IPS DF 6.9 (cell line): ENCODE measurements at places on chromosomes 1 and 21.

- DNase-seq = no peak
Measured at GRCh38 chr1:116994411-116994810, 7.1 kb upstream of the CD101 start.

GRCh38 chr21:43880111-43880985, 15.3 kb downstream of the AGPAT3 start:
- no peak for DNase-seq

DNA sequence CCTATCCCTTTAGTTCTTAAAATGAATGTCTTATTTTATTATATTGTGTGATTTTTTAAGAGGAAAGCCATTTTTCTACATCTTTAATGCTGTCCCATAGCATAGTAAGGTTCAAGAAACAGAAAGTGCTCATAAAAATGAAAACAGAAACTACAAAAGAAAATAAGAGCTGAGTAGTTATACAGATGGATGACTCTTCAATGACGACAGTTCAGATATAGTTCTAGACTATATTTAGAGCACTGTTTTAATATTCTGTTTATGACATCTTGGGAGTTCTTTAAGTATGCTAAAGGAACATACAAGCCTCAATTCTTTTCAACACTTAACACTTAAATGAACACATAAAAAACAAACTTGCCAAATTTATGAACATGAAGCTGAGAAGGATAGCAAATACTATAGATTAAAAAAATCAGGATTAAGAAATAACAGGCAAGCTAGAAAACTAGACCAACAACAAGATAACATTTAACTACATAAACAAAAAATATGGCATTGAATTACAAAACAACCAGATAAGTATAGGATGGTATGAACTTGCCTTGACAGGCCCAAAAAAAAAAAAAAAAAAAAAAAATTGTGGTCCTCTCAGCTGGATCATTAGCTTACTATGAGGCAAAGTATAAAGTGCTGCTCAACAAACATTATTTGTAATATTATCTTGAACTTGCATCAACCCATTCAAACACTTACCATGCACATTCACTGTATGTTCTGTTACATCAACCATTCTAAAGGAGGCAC, 87.9 kb downstream of the ZZZ3 start:
- DNase-seq = no peak

DNA sequence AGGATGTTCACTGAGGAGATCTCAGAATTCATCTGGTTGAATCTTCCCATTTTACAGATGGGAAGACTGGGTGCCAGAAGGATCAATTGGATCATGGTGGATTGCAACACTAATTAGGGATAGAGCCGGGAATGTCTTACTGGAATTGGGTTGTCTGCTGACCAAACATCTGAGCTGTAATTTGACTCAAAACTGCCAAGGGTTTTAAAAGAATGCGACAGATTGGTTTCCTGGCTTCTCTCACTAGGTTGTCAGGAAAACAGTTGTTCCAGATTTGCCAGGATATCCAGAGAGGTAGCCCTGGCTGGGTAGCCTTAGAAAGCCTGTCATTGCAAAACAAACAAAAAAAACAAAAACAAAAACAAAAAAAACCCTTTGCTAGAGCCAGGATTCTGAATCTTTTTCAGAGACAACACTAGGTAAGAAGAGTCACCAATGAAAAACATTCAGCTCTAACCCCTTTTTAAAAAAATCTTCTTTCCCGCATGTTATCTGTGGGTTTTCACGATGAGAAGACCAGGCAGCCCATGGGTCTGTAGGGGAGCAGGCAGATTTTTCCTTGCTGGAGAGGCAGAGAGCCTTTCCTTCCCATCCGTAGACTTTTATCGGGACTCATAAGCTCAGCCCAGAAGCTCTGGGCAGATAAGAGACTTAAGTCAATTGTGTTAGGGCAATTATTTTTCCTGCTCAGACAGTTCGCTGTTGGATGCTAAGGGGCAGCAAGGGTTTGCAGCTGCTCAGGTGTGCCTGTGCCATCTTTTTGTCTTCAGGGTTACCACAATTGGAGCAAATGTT, 418.9 kb downstream of the PRDM2 start:
- no peak for DNase-seq

DNA sequence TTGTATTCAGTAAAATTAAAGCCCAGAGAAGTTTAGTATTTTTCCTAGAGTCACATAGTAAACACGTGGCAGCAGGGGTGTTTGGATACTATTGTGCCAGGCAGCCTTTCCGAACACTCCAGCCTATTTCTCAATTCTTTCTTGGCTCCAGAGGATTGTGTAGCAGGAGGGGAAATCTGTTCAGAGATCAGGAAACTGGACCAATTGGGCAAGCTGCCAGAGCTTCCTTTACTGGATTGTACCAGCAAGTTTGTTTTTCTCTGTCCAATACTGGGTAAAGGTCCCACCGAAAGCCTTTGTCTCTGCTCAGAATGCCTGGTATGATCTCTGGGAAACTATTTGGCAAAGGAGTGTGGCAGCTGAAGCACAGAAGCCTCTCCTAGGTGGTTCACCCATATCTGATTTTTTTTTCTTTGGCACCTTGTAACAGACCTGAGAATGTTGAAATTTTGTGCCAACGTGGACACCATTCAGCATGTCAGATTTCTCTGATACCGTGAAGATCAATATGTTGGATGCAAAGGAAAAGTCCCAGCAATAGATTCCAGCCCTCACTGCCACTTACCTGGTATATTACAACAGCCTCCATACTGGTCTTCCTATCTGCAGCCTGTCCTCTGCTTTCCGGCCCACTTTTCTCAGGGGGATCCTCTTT, 126.2 kb downstream of the FGGY start:
- no peak for DNase-seq

DNA sequence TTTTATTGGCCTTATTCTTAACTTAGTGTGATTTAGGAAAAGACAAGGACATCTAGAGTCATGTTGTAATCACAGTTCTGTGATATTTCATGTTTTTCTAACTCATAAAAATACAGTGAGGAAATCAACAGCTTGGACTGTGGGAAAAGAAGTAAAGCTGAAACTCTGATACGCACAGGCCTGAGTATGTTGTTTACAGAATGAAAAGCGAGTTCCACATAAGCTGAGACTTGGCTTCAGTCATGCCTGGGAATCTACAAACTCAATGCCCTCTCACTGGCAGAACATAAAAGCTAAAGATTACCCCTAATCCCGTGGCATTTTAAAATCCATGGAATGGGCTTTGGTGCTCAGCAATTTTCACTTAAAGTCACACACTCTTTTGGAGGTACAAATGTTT, 23.6 kb upstream of the ATP5PO start:
- DNase-seq = no peak

GRCh38 chr1:229704157-229704556, 78.1 kb downstream of the URB2 start:
- DNase-seq = no peak

- no peak for DNase-seq
Measured at GRCh38 chr1:106727171-106727570, 329.3 kb upstream of the PRMT6 start.

GRCh38 chr1:181013144-181013543, 9.5 kb downstream of the STX6 start:
- no peak for DNase-seq

DNA sequence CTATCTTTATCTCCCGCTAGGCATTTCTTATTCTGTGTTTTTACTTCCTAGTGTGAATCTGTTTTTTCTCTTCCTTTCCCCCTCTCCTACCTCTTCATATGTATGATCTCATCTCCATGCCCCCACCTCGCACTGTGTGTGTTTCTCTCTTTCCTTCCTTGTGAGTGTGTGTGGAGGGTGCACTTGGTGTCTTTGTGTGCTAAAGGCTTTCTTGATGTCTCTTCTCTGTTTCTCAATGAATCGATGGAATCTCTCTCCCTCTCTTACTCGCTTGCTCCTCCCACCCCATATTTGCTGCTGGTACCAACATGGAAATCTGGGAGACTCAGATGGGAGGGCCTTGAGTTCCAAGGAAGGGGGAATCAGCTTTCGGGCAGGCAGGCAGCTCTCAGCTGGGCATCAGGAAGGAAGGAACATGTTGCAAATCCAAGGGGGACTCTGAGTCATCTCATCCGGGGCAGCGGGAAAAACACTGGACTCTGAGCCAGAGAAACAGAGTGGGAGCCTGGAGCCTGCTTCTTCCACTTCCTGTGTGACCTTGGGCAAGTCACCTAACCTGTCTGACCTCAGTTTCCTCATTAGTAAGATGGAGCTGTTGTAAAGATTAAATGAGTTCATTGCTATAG, 147.5 kb downstream of the PTPRU start:
- no peak for DNase-seq

- no peak for DNase-seq
Measured at GRCh38 chr1:167904652-167905130, 9.2 kb downstream of the ADCY10 start.

- no peak for DNase-seq
Measured at GRCh38 chr1:100348549-100349144, 3.7 kb upstream of the CDC14A start.

DNA sequence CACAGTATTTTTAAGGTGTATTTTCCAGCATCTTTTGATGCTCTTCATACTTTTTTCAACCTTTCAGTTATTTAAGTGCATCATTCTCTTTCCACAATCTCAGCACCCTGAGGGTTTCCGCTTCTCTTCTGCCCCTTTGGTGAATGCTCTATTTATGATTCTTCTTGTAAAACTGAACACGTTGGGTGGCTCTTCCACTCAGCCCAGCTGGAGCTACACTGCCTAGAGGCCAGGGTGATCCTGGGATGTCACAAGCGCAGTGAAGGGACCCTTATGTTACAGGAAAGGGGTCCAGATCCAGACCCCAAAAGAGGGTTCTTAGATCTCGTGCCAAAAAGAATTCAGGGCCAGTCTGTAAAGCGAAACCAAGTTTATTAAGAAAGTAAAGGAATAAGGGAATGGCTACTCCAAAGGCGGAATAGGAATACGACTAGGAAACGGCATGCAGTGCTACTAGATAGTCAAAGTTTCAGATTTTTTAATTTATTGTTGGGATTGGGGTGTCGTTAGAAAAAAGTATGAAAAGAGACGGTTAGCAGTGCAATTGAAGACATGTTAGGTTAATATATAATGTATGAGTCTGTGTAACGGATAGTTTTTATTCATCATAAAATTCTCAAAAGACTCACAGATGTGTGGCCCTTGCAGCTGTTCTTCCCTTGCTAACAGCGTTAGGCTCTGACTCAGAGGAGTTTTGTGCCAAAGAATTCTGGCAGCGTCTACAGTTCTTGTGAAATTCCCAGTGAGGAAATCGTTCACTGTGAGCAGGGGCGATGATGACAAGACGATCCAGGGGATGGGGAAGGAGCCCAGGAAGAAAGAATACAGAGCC, 14.4 kb upstream of the ERVH48-1 start:
- no peak for DNase-seq

GRCh38 chr21:45827302-45827692, 154.3 kb upstream of the COL6A1 start:
- DNase-seq = no peak

- DNase-seq = no peak
Measured at GRCh38 chr1:196317535-196318522, 290.4 kb downstream of the KCNT2 start.

DNA sequence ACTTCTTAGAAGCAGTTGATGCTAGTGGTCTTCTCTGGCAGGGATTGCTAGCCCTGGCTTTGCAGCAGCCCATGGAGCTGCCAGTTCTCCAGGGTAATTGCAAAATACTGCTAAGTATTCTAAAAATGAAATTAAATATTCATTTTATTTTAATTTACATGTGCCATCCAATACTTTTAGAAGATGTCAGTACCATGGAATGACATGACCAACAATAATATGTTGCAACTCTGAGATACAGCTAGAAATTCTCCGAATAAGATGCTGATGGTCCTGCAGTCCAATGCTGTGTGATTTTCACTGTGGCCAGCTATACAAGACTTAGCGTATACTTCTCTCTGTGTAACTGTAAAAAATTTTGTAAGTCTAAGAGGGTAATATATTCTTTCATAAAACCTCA, 20.0 kb upstream of the WARS2 start:
- DNase-seq = no peak

GRCh38 chr1:14165371-14165801, 433.1 kb upstream of the KAZN start:
- DNase-seq = no peak

- DNase-seq = no peak
Measured at GRCh38 chr1:23980728-23981070, 572 bp upstream of the SRSF10 start.

GRCh38 chr1:160058087-160058486, 11.9 kb downstream of the KCNJ10 start:
- DNase-seq = no peak

- no peak for DNase-seq
Measured at GRCh38 chr1:33370301-33370700, 49.4 kb upstream of the A3GALT2 start.

- no peak for DNase-seq
Measured at GRCh38 chr1:246365708-246366107, 141.4 kb downstream of the SMYD3 start.

DNA sequence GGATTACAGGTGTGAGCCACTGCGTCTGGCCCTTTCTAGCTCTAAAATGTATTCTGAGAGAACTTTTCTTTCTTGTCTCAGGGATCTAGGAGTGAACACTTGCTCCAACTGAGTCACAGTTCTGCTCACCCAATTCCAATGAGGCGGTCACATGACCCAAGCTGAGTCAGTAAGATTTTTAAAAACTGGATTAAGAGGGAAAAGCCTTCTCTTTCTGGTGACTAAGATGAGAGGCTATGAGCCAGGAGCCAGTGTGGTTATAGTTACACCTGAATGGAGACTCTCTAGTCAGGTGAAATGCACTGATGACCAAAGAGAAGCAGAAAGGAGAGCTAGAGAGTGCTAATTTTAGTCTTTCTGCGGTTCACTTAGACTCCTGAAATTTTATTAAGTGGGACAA, 9.5 kb upstream of the DEPDC1 start:
- DNase-seq = no peak

GRCh38 chr1:8465013-8465412, 147.1 kb downstream of the SLC45A1 start:
- no peak for DNase-seq

- DNase-seq = no peak
Measured at GRCh38 chr1:65940126-65940525, 147.4 kb downstream of the PDE4B start.

- no peak for DNase-seq
Measured at GRCh38 chr1:18385239-18385790, 95.4 kb upstream of the KLHDC7A start.

DNA sequence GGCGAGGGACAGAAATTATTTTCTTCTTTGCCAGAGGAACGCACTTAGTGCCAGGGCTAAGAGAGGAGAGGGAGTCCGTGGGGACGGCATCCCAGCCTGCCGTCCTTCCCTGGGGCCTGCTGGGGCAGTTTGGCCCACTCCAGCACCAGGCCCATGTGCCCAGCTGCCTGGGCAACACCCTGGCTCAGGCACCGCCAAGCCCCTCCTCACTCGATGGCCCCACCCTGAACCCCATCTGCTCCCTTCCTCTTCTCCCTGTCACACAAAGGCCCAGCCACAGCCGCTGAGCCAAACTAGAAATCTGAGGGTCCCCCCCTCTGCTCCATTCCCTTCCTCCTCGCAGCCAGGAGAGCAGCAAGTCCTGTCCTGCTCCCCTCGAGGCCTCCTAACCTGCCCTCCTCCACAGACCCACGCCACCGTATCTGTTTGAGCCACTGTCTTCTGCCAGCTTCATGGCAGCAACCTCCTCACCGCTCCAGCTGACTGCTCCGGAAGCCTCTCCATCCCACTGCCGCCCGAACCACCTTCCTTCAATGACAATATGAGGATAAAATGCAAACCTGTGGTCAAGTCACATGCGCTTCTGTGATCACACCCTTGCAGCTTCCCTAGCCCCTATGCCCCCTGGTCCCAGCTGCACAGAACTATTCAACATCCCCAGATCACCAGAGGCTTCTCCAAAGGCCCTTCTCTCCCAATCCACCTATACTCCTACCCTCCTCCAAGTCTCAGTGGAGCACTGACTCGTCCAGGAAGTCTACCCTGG, 8.4 kb upstream of the TNNI1 start:
- DNase-seq = no peak

- no peak for DNase-seq
Measured at GRCh38 chr1:192805832-192806323, 3.0 kb upstream of the RGS2 start.
